ENCODE measurements at places on chromosomes 13 and 19.

DNA sequence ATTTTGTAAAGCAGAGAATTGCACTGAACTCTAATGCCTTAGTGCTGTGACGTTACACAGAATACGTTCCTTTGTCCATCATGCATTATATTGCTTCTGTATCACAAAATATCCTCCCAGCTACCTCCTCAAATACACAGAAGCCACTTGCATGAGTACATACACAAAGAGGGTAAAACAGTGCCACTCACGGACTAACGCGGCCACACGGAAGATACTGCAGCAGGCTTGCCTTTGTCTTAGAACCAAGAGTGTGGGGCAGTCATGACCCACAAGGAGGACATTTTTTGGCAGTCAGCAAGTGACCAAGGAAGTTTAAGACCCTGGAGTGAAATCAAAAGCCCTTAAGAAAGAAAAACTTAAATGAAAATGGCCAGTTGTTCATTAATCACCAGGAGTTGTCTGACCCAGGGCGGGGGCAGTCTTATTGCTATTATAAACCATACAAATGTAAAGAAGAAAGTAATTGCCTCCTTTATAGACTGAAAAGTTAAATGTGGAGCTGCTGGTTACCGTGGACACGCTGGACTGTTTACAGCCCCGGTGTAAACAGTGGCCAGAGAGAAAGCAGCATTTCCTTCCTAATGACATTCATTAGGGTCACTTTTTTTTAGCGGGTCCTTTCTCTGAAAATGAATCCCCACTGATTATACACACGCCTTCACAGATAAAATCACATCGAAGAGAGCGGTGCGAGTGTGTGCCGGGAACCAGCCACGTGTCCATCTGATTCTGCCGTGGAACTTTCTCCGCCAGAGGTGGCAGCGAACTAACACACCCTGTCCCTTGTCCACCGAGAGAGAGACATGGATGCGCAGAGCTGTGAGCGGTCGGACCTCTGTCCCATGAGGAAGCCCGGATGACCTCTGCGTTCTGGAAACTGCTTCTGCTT, 66.8 kb downstream of the SOX1 start:
- no peak for DNase-seq

DNA sequence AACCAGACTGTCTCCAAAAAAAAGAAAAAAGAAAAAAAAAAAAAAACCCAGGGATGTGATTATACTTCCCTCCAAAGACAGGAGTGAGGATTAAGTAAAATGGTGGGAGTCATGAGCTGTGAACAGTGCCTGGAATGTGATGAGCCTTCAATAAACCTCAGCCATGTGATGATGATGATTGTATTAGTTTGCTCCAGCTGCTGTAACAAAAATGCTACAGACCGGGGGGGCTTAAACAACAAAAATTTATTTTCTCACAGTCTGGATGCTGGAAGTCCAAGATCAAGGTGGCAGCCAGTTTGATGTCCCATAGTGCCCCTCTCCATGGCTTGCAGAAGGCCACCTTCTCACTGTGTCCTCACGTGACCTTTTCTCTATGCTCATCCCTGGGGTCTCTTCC, 8.9 kb upstream of the PVR start:
- DNase-seq = no peak

GRCh38 chr19:31659897-31660210, 310.6 kb upstream of the TSHZ3 start:
- no peak for DNase-seq

- no peak for DNase-seq
Observed at GRCh38 chr19:33254245-33254824, 28.7 kb upstream of the SLC7A10 start.

GRCh38 chr13:78499802-78500201, 103.5 kb downstream of the POU4F1 start:
- no peak for DNase-seq

GRCh38 chr19:55579766-55580621, 654 bp downstream of the ZNF579 start:
- DNase-seq = no peak

GRCh38 chr19:53881482-53882390, at the start of gene PRKCG:
Gene PRKCG, plus strand, starts transcription at chr19:53882197. Its CDS starts 298 bp downstream, at chr19:53882495.
- peak; percentile 69 for DNase-seq

DNA sequence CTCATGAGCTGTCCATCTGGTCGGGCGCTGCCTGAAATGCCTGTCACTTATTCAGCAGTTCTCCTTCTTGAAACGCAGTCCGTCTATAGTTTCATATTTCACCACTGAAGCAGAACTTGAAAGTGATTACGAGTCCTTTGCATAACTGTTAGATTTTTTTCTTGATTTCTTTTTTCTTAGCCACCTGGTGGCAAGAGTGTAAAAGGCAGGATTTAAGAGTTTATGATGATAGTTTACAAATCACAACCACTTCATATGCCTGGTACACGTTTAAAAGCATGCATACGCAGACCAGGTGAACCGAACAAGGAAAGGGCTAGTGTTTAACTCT, 45.8 kb downstream of the GGACT start:
- DNase-seq = no peak

- DNase-seq = no peak
Observed at GRCh38 chr19:9189535-9189934, 10.8 kb downstream of the OR7D2 start.

GRCh38 chr13:113947311-113948033, 26.4 kb downstream of the C13orf46 start:
- DNase-seq = no peak

GRCh38 chr19:18304458-18305310, 18.2 kb downstream of the LSM4 start:
- DNase-seq = peak; percentile 81

All from CD4-positive, alpha-beta T cell treated with Interferon alpha-2 for 1 hour (primary cell).